ENCODE measurements at places on chromosomes 2 and 18.

GRCh38 chr18:9140984-9141383 lies 4.4 kb downstream of the ANKRD12 start:
- no peak for DNase-seq

- DNase-seq = no peak
Measured at GRCh38 chr2:45274250-45274926, 265.1 kb upstream of the SIX2 start.

DNA sequence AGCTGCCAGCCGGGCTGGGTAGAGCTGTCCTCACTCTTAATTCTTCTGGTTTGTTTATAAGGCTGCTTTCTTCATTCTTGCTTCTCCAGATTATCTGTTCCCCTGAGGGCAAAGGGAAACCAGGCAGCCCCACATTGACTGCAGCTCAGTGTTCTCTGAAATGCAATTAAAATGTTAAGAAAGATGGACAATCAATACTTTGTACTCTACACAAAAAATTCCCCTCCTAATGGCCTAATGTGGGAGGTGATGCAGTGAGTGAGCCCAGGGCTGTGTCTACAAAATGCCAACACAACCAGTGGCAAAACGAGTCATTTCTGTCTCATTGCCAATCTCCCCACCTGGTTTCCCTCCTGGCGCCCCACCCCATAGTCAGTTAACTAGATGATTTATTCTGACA lies 541.7 kb upstream of the RAB6C start:
- DNase-seq = no peak

GRCh38 chr2:241808051-241808720 lies 807 bp upstream of the NEU4 start:
- no peak for DNase-seq

DNA sequence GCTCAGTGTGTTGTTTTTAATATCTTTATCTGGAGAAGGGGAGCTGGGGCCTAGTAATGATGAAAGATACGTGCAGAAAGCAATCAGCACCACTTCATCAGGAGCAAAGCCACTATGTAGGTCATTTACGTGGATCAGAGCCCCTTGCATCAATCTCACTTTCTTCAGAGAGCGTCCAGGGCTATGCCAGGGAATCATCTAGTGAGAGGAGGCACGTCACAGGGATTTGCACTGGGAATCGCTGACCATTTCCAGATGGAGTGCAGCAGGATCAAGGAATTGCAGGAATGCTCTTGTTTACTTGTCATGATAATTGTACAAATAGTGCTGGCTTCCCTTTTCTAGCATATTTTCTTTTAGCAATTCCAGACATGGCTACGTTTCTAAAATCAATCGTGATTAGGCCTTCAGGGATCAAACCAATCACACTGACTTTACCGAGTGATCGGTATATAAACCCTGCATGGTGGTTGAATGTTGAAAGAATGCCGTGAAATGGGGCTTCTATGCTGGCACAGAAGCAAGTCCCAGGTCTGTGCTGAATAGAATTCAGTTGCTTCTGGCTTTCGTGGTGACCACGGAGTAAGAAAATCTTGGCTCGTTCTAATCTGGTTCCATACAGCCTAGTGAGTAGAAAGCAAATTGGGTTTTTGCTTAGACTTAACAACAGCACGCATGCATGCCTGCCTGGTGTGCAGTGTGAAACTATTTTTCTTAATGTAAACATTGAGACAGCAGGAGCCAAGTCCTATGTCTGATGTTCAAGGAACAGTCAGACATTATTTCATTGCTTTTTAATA lies 122.8 kb downstream of the TMEM200C start:
- DNase-seq = no peak

GRCh38 chr2:200761266-200761665 lies 50.4 kb upstream of the BZW1 start:
- peak; percentile 45 for DNase-seq

GRCh38 chr2:74186038-74186437 lies 7.4 kb upstream of the MOB1A start:
- DNase-seq = no peak

DNA sequence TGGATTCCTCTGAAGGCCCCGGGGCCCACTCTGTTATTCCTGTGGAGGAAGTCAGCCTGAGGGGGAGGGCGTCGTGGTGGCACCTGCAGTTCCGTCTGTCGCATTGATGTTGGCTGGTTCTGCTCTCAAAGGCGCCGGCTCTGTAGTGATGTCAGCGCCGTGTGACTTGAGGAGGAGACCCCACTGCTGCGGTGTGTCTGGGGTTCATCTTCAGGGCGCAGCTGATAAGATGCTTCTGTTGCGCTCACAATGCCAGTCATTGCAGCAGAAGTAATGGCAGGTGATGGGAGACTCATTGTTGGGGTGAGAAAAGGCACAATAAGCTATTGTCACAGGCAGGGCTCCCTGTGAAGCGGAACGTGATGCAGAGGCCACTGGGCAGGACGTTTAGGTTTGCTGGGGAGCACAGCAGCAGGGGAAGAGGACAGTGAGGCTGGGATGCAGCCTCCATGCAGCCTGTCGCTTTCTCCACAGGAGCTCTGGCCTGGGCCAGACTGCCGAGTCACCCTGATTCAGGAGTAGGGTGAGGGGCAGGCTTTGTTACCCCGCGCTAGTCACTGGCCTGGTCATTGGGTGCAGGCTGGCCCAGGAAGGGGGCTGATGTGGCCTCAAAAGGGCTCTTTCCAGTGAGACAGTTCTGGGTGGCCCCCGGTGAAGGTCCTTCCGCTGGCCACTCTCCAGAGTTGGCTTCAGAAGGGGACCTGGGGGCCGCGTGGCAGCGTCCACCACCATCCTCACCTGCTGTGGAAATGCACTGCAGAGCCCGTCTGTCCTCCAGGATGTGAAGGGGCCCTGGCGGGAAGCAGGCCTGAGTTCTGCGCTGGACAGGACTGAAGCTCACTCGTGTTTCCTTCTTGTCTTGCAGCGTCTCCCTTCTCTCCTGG lies 42.9 kb downstream of the SH3BP4 start:
- DNase-seq = no peak

DNA sequence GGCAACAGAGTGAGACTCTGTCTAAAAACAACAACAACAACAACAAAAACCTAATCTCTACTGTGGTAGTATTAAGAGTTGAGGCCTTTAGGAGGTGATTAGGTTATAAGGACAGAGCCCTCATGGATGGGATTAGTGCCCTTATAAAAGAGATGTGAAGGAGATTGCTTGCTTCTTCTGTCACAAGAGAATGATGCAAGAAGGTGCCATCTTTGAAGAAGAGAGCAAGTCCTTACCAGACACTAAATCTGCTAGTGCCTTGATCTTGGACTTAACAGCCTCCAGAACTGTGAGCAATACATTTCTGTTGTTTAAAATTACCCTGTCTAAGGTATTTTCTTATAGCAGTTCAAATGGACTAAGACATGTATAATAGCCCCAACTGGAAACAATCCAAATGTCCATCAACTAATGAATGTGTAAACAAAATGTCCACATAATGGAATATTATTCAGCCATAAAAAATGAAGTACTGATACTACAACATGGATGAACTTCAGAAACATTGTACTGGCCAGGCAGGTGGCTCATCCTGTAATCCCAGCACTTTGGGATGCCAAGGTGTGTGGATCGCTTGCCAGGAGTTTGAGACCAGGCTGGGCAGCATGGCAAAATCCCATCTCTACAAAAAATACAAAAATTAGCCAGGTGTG lies 1.6 kb upstream of the ARHGEF33 start:
- no peak for DNase-seq

DNA sequence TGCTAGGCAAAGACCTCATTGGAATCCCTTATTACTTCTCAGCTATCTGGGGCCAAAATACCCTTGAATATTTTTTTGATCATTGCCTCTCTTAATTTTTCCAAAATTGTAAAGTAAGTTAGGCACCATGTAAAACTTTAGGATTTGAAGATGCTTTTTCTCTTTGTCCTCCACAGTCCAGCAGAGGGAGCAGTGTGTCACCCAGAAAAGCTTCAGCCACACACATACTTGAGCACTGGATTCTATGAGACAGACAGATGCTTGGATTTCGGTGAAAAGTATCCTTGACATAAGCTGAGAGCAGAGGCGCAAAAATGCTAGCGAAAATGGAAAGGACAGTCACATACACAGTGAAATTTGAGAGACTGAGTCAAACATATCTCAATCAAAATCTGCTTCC lies 74.7 kb upstream of the KCNJ3 start:
- peak; percentile 26 for DNase-seq

DNA sequence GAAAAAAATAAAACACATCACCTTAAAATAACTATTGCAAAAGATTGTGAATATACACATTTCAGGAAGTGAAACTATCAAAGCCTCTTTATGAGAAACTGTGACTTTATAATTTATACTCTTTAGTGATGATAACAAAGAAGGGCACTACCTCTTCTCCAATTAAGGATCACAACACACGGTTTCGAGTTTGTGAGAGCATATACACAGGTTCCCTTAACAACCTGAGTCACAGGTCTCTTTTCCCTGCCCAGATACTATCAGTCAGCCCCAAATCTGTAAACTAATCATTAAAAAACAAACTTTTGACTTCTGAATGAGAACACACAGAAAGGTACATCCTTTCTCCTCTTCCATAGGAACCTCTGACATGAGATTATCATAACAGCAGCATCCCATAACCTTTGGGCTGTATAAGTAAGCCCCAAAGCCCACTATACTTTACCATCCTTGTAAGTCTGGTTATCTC lies 44.9 kb downstream of the PTPN2 start:
- DNase-seq = no peak

DNA sequence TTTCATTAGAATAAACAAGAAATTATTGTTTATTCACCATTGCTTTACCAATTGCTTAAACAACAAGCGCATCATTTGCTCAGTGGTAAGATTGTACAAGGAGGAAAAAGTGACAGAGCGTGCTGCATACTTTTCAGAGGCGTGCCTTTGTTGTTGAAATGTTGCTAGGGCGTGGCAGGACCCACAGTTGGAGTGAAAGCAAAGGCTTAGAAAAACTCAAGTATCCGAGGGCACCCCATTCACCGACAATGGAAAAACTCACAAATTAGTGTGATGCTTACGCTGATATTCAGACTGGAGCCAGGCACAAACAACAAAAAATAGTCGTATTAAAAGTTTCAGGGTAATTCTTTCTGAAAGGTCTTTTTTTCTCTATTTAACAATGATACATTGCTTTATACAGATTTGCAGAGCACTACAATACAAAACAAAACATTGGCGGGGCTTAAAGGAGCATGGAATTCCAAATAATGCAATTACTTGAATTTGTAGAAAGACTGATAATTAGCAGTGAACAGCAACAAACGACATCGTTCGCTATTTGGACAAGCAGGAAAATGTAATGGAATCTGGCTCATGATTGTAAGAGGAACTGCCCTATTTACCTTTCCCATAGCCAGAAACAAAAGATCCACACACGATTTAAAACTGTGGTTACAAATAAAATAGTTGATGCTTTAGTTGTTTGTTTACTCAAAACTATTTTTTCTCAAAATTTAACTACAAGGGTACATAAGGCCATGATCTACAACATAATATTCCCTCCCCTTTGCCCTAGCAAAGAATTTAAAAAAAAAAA lies 37.8 kb upstream of the RTTN start:
- no peak for DNase-seq

- no peak for DNase-seq
Measured at GRCh38 chr2:9749546-9750223, 93.6 kb upstream of the TAF1B start.

DNA sequence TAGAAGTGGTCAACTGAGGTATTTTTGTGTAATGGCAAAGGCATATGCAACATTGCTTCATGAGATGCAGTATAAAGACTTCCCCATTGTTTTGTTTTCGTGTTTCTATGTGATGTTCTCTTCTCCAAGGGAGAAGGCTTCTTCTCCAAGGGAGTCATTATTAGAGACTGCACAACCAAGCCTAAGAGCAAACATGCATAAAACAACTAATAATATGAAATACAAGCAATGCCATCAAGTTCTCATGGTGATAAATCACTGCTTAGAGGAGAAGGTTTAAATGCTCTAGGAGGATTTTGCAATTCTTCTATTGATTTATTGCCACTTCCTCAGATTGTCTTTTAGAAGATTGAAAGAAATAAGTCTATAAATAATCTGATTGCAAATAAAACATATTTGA lies 524.4 kb downstream of the IRS1 start:
- DNase-seq = no peak

DNA sequence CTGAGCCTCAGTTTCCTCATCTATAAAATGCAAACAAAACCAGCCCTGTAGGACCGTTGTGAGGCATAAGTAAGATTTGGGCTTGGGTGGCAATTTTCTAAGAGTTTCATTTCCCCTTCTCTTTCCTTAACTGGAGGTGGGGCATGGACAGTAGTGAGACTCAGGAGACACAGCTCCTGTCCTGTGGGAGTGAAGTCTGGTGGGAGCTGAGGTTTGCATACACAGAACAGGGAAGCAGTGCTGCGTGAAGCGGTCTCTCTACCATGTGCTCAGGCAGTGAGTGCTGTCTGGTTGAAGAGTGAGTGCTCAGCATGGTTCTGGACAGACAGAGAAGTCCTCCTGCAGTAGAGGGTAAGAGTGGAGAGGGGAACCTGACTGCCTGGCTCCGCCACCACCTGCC lies 62.3 kb upstream of the MCFD2 start:
- DNase-seq = no peak

DNA sequence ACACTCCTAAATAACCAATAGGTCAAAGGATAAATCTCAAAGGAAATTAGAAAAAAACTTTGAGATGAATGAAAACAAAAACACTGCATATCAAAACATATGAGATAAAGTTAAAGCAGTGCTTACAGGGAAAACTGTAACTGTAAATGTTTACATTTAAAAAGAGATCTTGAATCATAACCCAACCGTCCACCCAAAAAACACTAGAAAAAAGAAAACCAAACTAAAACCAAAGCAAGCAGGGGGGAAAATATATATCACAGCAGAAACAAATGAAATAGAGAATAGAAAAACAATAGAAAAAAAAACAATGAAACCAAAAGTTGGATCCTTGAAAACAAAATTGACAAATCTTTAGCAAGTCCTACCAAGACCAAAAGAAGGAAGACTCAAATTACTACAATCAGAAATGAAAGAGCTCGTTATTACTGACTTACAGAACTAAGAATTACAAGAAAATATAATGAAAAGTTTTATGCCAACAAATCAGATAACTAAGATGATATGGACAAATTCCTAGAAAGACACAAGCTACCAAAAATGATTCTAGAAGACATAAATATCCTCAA lies 65.6 kb downstream of the TLK1 start:
- DNase-seq = no peak
